ENCODE measurements at places on chromosomes 4 and X. TPM values are rescaled to one million over a fixed set of nuclear protein-coding genes. Genes with fewer than 3 reads are reported as not detected.
A peak's percentile ranks its signal among the peaks of the same experiment; 100 is the strongest.

- no peak for DNase-seq
These were observed 19.8 kb downstream of the MXRA5 start for GRCh38 chrX:3326681-3327080.

GRCh38 chr4:40550948-40551462, 78.7 kb downstream of the RBM47 start:
- DNase-seq = no peak

DNA sequence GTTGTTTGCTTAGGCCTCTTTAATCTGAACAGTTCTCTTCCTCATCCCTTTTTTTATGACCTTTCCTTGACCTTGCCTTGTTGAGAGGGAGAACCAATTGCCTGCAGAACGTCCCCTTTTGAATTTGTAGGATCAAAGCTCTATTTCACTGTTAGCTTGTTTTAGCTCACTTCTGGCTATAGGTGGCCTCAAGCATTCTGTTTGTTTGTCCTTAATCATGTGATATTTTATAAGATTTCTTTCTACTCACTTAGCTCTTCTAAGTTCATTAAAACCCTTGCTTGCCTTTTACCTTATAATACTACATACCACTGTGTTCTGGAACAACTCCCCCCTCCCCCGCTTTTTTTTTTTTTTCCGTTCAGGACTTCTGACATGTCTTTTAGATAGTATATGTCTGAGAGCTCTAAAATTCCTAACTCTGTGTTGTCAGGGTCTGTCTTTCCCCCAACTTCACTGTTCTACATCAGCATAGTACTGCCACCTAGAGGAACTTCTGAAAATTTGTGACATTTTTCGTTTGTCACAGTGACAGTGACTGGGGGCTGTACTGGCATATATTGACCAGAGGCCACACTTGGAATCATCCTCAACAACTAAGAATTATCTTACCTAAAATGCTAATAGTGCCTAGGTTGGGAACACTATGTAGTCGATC, 128.5 kb downstream of the LARP7 start:
- DNase-seq = no peak

- DNase-seq = no peak
These were observed 52.0 kb upstream of the PABPC1L2A start for GRCh38 chrX:73131276-73131675.

GRCh38 chrX:82677286-82677685, 830.8 kb upstream of the POU3F4 start:
- DNase-seq = no peak

DNA sequence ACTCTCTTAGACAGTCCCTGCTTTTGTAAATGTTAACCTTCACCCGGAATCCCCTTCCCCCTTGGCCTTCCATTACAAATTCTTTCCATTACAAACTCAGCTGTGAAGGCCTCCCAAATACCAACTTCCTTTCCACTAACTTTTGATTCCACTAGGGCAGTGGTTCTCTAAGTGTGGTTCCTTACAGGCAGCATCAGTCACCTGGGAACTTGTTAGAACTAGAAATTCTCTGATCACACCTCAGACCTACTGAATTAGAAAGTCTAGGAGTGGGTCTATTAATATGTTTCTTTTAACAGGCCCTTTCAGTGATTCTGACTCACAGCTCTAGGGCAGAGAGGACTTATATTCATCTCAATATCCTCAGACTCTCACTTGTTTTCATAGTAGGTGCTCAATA, 19.0 kb upstream of the MRPL1 start:
- no peak for DNase-seq

DNA sequence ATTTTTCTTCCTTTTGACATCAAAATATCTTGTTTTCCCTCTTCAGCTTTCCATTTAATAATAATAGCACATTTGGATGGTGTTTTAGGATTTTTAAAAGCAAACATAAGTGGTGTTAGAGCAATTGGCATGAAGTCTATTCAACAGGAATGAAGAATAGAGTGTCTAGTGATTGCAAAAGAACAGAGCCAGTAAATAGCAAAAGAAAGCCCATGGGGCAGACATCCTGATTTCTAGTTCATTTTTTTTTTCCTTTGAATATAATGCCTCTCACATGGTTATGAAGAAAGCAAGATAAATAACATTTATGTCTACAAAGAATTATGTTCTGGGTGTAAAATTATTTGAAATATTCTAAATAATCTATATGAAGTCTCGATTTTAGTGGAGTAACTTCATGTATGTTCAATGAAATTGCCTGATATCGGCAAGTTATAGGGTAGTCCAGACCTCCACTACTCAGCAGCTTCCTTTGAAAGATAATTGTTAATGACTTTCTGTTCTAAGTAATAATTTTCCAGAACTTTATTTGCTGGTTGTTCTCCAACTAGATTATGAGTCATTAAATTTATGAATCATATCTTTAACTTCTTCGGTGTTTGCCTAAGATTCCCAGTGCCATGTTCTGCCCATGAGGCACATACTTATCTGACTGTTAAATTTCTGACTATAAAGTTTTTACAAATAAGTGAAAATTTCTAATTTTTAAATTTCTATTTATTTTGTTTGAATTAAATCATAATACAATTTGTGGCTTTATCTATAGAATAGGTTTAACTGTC, 587.9 kb downstream of the TLL1 start:
- DNase-seq = no peak

DNA sequence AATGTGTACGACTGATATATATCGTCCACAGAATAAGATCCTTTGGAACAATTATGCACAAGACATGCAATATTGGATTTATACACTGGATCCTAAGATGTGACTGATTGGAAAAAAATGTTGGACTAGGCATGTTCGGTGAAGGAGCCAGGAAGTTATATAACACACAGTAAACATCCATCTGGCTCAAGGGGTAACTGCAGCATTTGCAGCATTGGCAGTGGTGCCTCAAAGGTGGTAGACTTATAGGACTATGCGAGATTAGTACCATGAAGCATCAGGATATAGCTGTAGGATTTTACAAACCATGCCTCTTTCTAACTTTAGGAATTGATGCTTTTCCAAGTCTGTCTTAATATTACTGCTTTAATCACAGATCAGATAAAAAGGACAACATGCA, 34.3 kb downstream of the MSX1 start:
- DNase-seq = no peak

- DNase-seq = no peak
These were observed 65.9 kb downstream of the EFNB1 start for GRCh38 chrX:68894513-68895340.

DNA sequence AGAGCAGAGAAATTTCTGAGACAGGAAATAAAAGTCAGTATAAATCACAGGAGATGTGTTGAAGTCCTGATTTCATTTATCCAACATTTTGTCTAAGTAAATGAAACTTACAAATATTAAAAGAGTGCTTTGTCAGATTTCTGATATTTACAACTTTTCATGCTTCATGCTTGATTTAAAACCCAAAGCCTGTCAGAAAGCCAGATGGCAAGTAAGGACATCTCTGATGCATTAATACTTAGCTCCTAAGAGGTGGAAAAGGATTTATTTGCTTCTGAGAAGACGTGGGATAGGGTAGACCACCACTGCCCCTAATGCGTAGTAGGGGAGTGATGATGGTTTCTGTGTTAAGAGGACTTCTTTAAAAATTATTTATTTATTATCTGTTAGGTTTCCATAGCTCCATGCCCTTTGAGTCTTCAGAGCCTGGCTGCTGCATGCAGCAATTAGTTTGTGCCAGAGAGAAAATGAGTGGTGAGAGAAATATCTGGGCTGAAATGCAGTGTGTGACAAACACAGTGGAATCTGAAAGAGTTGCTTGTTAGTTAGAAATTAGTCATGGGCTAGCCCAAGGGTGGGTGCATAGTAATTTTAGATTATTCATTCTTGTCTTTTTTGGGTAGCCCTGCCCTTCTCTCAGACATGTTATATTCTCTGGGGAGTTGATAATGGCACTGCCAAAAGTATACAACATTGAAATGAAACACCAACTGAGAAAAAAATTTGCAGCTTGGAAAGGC, 333.8 kb downstream of the C4orf33 start:
- no peak for DNase-seq

DNA sequence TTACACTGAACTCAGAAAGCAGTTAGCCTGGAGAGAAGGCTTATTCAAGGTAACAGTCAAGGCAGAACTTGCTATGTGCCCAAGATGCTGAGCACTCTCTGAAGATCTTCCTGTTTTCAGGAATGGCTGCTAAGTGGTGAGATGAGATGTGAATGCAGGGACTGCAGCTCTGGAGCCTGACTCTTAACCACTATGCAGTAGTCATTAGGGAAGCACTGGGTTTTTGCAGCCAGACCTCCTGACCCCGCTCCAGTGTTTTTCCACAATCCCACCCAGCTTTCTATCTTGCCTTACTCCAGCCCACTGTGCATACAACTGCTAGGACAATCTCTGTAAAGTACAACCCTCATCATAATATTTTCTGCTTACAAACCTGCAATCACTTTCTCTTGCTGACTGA, 95.2 kb upstream of the LNX1 start:
- DNase-seq = no peak

- no peak for DNase-seq
These were observed 31.0 kb upstream of the SLC25A4 start for GRCh38 chr4:185112104-185112503.

DNA sequence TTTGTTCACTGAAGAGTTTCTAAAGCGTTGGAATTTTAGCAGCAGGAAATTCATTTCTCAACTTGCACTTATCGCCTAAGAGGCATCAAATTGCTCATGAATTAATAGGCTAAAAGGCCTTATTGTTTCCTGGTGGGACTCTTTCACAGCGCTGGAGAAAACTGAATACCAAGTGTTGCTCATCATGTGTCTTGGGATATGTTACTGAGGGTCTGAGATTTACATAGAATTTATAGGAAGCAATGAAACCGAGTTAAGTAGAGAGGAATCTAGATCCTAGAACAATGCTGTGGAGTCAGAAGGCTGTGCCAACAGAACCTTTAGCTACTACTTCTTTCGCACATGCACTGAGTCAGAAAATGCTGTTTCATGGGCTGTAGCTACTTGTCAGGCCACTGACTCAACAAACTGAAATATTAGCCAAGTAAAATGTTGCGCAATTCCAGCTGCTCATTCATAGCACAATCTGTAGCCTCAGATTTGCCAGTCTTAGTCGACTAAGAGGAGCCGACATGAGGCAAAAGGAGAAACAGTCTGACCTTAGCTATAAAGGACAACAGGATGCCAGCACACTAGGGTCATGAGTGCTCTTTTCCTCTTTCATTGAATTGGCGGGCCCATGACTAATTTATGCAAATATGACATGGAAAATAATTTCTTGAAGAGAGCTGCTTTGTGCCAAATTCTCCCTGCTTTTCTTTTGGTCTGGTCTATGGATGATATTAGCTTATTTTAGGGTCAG, 35.9 kb upstream of the CXCL8 start:
- peak; percentile 53 for DNase-seq

DNA sequence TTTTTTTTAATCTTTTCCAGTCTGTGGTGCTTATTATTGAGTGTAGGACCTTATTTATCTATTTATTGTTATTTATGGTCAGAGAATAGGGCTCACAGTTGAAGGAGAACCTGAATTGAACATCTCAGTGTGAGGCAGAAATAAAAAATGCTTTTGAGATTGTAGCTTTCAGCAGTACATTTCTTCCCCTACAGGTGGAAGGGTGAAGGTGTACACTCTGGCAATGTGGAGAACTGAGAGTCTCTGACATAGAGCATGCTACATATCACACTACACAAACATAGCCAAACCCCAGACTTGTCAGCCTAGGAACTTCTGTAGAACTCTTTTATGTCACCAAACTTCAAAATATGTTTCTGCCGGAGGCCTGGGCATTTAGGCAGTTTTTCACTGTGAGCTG, 140.2 kb downstream of the STIM2 start:
- no peak for DNase-seq

DNA sequence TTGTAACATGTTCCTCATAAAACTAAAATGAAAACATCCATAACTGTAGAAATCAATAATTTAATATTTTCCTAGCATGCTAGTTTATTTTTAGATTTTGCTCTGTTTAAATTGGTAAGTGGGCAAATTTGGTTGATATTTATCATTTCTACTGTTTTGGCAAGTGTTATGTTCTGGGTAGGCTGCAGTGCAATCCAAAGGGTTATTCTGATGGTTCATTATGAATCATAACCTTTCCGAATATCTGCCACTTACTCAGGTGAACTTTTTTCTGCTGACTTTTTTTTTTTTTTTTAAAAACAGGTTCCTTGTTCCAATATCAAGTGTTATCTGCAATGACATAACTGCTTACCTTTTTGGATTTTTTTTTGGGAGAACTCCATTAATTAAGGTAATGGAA, 52.0 kb downstream of the CDS1 start:
- no peak for DNase-seq

- DNase-seq = no peak
These were observed 37.3 kb upstream of the NMU start for GRCh38 chr4:55673424-55673823.

DNA sequence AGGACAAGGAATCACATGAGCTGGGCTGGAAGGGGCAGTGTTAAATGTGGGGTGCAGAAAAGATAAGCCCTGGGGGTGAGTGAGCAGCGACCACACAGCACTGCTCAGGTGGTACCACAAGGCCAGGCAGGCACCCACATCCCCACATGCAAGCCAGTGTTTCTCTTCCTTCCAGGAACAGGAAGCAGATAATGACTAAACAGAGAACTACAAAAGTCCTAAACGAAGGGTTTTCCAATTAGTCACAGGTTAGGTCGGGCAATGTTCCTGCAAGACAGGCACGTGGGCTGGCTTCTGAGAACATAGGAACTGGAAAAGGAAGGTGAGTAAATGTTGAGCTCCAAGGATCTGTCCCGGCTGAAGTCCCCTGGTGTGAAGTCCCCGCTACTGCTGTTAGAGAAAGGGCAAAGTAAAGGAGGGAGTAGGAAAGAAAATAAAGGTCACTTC, 19.5 kb downstream of the RELL1 start:
- no peak for DNase-seq

- no peak for DNase-seq
These were observed 829.3 kb upstream of the LCORL start for GRCh38 chr4:18850867-18851266.

- no peak for DNase-seq
These were observed 92.3 kb downstream of the SPRY1 start for GRCh38 chr4:123488916-123489315.

- DNase-seq = no peak
These were observed 63.0 kb downstream of the ZNF732 start for GRCh38 chr4:242121-242848.

GRCh38 chrX:37474478-37474877, 97.0 kb upstream of the LANCL3 start:
- no peak for DNase-seq

DNA sequence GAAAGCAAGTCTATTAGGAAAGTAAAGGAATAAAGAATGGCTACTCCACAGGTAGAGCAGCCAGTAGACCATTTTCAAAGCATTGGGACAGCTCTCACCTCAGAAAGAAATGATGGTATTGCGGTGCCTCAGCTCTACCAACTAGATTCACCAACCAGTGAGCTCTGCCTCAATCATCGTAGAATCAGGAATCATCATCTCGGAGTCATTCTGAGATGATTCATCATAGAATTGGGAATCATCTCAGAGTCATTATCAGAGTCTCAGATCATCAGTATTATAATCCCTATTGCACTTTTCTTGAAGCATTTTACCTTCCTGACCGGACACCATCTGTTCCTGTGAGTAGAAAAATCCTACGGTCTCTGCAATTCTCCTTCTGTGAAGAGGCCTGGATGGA, 17.5 kb upstream of the SAT1 start:
- DNase-seq = no peak

GRCh38 chrX:140099221-140099620, 133.9 kb upstream of the CXorf66 start:
- DNase-seq = no peak

The FAAH2 gene
- total RNA-seq = 1.9 TPM

The PHOX2B gene
- total RNA-seq = not detected

The MTTP gene
- total RNA-seq = not detected

The APELA gene
- total RNA-seq = not detected

The CXCL3 gene
- 10.7 TPM for total RNA-seq

The MAGEC2 gene
- not detected for total RNA-seq
